G401 (cell line): ENCODE measurements at places on chromosomes 13 and 19. TPM values are rescaled to one million over a fixed set of nuclear protein-coding genes. Genes with fewer than 3 reads are reported as not detected.

DNA sequence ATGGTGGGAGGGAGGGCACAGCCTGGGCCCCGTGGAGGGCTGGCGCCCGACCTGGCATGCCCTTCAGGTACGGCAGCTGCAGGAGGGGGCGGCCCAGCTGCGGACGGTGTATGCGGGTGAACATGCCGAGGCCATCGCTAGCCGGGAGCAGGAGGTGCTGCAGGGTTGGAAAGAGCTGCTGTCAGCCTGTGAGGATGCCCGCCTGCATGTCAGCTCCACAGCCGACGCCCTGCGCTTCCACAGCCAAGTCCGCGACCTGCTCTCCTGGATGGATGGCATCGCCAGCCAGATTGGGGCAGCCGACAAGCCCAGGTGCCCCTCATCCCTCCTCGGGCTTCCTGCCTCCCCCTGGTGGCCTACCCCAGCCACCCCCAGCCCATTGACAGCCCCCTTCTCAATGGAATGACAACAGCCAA is 16.6 kb upstream of the SHKBP1 start:
- peak; percentile 63 for DNase-seq

GRCh38 chr19:13872695-13873389 is 4.1 kb upstream of the NANOS3 start:
- DNase-seq: no peak

DNA sequence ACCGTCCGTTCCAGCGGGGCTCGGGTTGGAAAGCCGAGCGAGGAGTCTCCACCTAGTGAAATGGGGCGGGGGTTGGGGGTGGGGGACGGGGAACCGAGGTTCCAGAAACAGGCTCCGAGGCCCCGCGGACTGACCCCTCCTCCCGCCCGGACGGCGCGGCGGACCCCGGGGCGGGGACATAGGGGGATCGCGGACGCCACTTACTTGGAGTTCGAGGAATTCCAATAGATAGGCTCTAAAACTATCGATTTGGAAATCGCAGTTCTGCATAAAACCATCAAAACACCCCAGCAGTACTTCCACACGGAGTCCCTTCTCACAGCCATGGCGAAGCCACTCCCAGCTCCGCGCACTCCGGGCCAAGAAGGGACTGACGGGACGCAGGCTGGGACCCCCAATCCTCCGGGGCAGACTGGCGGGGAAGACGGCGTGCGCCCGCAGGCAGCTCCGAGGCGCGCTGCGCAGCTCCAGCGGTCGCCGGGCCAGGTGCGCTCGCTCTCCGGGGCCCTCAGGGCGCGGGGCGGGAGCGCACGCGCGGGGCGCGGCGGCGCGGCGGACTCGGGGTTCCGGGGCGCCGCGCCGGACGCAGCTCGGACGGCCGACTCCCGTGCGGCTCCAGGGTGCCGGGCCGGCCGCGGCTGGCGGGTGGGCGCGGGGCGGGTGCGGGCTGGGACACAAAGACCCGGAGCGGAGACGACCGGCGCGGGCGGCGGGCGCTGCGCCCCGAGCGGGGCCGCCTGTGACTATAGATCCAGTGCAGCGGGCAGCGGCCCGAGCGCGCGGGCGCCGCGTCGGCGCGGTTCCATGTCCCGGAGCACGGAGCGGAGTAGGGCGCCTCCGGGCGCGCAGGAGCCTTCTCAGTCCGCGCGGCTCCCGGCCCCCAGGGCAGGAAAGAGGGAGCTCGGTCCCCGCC is 567 bp downstream of the EFNB2 start:
- no peak for DNase-seq

DNA sequence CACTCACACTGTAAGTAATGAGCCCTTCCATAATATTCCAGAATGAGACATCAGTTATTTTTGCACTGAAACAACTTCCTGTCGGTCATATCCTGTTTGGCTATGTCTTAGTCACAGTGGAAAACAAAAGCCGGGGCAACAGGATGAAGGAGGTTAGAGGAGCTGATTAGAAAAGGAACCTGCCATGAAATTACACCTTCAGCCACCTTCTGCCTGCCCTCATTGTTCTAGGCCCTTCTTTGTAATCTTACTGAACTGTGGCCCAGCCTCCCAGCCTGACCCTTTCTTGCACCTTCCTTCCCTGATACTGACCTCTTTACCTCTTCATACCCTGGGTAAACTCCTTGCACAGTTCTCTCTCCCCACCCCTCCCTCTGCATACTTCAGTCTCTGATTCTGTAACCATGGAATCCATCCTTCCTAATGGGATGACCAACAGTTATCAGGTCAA is 67.3 kb downstream of the DOCK9 start:
- DNase-seq: no peak

GRCh38 chr13:101289764-101290163 is 126.5 kb downstream of the NALCN start:
- no peak for DNase-seq

- no peak for DNase-seq
Observed at GRCh38 chr19:50820549-50821247, 2.9 kb downstream of the KLK1 start.

DNA sequence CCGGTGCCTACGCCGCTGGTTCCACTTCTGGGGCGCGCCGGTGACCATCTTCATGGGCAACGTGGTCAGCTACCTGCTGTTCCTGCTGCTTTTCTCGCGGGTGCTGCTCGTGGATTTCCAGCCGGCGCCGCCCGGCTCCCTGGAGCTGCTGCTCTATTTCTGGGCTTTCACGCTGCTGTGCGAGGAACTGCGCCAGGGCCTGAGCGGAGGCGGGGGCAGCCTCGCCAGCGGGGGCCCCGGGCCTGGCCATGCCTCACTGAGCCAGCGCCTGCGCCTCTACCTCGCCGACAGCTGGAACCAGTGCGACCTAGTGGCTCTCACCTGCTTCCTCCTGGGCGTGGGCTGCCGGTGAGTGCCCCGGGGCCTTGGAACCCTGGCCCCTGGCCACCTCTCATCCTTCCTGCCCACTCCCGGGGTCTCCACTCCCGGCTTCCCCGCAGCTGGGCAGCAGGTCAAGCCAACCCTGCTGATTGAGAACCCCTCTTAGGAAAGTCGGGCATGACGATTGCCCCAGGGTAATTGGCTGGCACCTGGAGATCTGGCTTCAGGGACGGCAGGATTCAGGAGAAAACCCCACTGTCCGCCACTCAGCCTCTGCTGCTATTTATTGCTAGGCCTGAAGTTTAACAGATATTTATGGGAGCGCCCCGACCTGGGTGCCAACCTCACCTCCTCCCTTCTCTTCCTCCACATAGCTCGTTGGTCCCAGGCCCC is 39.1 kb downstream of the TRPM4 start:
- peak; percentile 43 for DNase-seq

GRCh38 chr19:40614622-40615411 is 13.6 kb downstream of the LTBP4 start:
- DNase-seq: no peak

- DNase-seq: no peak
Observed at GRCh38 chr19:9165261-9165660, 13.5 kb upstream of the OR7D2 start.

DNA sequence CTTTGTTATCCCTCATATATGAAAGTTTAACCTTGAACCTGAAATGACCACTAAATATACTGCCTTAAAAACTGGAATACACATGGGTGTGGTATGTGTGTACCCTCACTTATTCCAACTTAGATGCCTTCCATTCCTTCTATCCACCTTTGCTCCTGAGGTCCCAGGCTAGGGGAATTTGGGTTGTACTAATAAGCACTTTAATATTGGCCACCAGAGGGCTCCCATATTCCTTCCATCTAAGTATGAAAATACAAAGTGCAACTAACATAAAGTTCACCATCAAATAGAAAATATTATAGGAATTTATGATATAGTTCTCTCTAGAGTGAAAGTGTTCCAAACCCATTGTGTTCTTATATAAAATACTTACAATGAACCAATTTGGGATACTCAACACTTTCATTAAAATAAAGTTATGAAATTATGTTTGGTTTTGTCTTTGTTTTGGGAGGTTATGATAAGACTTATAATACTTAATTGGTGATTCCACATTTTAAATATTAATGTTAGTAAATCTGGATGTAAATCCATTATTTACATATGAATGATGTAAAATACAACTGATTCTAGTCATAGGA is 62.3 kb downstream of the ITGBL1 start:
- DNase-seq: peak; percentile 80

GRCh38 chr13:27923794-27924528 is 4.2 kb downstream of the PDX1 start:
- no peak for DNase-seq

DNA sequence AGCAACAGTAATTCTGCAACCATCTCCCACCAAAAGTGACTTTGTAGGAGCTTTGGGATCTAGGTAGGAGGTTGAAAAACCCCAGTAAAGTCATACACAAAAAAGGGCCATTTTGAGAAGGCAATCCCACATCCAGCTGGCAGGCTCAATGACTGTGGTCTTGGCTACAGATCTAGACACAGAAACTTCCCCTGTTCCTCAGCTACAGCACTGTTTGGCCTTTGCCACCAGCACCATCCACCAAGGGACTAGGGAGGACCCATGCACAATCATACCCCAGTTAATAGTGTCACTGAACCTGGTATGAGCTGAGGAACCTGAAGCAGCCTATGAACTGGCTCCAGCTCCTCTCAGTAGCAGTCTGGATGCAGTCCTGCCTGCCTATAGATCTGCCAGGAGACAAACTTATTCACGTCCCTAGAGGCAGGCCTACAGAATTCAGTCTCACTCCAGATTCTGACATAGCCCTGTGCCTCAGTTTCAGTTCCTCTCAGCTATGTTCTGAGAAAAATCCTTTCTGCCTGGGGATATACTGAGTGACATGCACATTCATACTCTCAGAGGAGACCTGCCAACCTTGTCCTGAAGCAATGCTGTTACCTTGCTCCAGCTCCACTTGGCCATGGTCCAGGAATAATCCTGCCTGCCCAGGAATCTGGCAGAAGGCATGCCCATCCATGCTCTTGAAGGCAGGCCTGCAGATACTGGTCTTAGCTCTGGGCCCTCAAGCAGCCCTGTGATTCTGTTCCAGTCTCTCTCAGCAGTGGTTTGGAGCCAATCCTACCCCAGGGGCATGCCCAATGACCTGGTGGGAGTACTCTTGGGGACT is 2048.3 kb upstream of the PCDH20 start:
- DNase-seq: peak; percentile 20

- no peak for DNase-seq
Observed at GRCh38 chr13:36536546-36536945, 104.3 kb downstream of the CCNA1 start.

DNA sequence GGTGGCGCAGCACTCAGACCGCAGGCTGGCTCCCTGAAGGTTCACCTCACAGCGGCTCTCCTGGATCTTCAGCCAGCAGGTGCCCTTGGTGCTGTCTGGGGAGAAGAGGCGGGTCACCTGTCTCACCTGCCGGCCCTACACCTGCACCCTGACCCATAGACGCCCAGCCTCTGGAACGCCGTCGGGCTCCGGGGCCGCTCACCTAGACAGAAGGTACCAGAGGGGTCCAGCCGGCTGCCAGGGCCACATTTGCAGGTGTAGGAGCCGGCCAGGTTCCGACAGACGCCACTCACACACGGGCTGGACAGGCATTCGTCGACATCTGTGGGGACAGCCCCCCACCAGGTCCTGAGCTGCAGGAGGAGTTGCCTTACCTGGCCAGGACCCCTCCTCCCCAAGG is 22.9 kb downstream of the FBN3 start:
- DNase-seq: no peak

GRCh38 chr13:31929031-31929770 is 102.4 kb upstream of the FRY start:
- no peak for DNase-seq

- DNase-seq: peak; percentile 1
Observed at GRCh38 chr19:14661372-14661924, 13.2 kb downstream of the ADGRE3 start.

GRCh38 chr13:69595181-69595580 is 512.4 kb upstream of the ATXN8OS start:
- DNase-seq: no peak

- DNase-seq: no peak
Observed at GRCh38 chr13:109737606-109738005, 48.8 kb downstream of the IRS2 start.

DNA sequence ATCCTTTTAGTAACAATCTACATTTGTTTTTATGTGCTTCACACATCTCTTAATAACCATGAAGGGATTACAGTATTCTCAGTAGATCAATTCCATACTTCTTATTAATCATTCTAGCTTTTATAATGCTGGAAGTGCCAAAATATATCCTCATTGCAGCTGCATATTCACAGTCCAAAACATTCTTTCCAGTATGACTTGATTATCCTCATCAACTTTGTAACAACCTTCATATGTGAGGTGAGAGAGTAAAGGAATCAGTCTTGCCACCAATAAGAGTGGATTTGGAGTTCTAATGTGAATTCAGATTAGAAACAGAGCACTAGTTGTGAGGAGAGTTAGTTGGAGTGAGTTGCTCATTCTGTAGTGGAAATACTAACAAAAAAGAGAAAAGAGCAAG is 208.0 kb upstream of the SPRY2 start:
- DNase-seq: peak; percentile 16

DNA sequence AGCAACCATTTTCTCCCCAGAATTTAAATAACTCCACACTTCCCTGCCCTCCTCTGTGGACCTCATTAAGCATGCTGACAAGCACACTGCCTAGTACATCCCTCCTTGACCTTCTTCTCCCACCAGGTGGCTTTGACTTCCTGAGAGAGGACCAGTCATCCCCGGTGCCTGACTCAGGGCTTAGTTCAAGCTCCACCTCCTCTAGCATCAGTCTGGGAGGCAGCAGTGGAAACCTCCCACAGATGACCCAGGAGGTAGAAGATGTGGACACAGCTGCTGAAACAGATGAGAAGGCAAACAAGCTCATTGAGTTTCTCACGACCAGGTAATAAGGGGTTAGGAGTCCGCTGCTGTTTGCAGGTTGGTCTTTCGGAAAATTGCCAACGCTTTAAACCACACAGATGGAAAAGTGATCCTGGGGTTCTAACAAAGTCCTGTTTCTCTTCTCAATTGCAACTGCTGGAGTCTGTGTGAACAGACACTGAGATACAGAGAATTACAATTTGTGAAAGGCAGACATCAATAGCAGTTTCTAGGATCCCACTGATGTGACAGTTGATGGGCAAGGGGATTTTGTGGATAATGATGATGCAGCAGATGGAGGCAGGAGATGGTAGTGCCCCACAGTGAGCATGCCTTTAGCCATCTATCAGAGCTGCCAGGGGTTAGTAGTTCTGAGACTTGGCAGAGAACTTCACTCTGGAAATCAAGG is 86.7 kb downstream of the ZAR1L start:
- DNase-seq: no peak

DNA sequence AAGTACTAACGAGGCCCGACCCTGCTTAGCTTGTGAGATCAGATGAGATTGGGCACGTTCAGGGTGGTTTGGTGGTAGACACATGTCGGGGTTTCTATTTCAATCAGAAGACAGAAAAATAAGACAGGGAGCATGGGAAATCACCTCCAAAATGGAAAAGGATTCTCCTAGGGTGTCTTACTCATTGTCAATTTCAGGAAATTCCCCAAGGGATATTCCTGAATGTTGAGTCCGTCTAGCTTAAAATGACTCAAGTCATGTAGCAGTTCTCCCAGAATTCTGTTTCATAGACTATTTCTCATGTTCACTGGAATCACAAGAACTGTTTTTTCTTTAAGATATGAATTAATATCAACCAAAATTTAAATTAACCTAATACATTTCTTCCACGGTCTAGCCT is 380.1 kb downstream of the EFNB2 start:
- no peak for DNase-seq

GRCh38 chr19:5447700-5448311 is 7.4 kb upstream of the ZNRF4 start:
- DNase-seq: no peak

Gene TRPC4
- total RNA-seq: not detected in 2 replicates

Gene CCDC106
- 24.9 and 29.0 TPM in 2 replicates for total RNA-seq

Gene ZNF441
- 0.14 TPM in 1 of 2 replicates, not detected in the other for total RNA-seq

Gene ZNF534
- not detected in 2 replicates for total RNA-seq

Gene NXNL1
- total RNA-seq: not detected in 2 replicates

Gene PRR20C
- total RNA-seq: not detected in 2 replicates
